ENCODE measurements at places on chromosomes 12 and 14.

DNA sequence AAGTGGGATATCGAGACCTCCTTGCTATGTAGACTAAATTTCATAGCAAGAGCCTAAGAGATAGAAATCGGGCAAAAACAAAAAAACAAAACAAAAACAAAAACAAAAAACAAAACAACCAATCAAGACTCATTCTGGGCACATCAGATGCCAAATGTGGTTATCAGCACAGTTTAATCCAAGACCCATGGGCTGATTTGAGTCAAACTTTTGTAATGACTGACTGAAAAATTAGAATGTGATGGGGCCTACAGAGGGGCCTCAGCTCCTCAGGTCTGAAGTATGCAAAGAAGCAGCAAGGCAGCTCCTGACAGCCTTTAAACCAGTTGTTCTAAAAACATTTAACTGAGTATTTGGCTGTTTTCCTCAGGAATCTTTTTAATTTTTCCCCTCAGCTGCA is 49.3 kb downstream of the SLC4A8 start:
- no peak for DNase-seq

DNA sequence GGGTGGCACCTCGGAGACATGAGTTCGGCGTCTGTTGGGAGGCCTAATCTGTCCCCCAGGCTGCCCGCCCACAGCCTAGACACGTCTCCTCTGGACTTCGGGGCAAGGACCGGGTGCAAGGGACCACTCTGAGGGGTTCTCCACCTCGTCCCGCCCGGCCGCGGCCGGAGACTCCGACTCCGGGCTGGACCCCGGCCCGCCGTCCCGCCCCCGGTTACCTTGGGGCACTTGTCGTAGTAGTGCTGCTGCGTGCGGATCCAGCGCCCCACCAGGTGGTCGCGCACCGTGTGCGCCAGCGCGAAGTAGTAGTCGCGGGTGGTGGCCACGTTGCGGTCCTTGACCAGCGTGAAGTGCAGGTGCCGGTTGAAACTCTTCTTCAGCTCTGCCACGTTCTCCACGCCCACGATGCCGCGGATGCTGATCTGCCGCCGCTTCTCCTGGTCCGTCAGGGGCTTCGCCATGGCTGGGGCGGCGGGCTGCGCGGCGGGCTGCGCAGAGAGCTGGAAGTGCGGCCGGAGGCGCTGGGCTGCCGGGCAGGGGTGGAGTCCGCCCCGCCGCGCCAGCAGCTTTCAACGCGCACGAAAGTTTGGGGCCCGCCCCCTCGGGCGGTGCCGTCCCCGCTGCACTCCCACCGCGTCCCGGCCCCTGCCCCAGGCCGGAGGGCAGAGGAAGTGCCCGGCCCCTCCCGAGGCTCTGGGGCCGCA is at the start of gene PYGL:
Gene PYGL (minus strand): TSS at position 541 of the 704 bp plus-strand sequence. CDS start 80 bp downstream, at position 461.
- no peak for DNase-seq

- no peak for DNase-seq
Observed at GRCh38 chr12:101076921-101077320, 133.1 kb downstream of the SLC5A8 start.

DNA sequence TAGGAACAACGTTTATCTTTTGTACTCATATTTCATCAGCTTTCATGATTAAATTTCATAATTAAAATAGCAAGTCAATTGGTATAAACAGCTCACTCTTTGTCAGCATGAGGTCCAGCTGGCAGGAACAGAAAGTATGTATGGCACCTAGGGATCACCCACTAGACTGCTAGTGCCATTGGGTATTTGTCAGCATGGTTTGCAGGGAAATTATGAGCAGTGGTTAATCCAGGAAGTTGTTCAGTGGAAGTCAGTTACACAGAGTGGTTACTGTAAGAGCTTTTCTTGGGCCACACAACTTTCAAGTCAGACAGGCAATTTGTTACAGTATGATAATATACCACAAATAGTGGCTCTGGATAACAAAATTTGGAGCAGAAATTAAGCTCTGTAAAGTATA is 340.3 kb upstream of the RGS6 start:
- DNase-seq = no peak

GRCh38 chr12:117033382-117034221 is 65.6 kb downstream of the TESC start:
- no peak for DNase-seq
